ENCODE measurements at places on chromosomes 5 and 9.

GRCh38 chr5:119336262-119336661, 19.6 kb upstream of the TNFAIP8 start:
- DNase-seq, result no peak

- DNase-seq, result no peak
Measured at GRCh38 chr5:66989286-66989685, 207.3 kb downstream of the CD180 start.

- DNase-seq, result peak; percentile 66
Measured at GRCh38 chr5:41856644-41857491, 13.4 kb downstream of the OXCT1 start.

GRCh38 chr9:92988215-92988768, 41.0 kb downstream of the FGD3 start:
- DNase-seq, result no peak

DNA sequence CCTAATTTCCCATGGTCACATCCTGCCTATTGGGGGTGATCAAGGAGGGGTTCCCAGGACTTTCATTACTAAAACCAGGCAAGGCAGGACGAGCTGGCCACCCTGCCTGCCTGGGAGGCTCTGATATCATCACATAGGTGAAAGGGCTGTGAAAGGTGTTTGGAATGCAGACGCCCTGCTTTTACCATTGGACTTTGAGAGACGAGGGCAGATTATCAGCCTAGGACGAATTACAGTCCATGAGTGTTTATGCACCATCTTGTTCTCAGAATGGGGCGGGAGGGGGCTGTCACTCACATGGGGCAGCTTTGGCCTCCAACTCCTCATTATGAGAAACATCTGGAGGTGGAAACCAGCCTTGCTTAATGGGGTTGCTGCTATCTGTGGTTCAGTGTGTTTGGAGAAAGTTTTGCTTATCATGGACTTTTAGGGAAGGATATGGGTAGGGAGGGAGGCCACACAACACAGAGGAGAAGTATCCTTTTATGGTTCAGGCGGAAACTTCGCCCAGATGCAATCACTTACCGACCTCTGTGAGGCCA, 69.8 kb upstream of the UBTD2 start:
- DNase-seq, result no peak

DNA sequence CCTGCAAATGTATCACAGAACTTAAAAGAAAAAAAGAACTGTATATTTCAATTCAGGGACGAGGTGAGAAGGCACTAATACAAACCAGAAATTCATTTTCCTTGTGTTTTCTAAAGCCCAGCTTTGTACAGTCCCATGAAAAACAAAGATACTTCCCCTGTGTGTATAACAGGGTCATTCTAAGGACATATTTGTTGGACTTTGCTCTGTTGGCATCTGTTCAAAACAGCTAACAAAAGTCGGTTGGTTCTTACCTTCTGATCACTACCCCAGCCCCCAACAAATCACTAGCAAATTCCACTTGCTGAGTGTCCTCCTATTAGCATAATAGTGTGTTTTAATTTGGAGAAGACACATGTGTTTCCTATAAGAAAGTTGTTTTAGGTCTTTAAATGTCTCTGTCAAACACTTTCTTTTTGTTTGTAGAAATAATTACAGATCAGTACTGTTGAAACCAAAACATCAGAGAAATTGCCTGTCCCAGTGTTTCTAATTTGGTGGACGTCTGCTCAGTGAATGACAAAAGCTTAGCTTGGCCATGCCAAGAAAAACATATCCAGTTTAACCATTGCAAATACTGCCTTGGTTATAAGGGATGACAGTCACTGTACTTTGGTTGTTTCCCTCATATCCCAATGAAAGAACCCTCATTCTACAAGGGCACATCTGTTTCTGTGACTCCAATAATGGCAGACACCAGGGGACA, 480.5 kb downstream of the EBF1 start:
- no peak for DNase-seq

- no peak for DNase-seq
Measured at GRCh38 chr9:117535434-117535833, 120.6 kb upstream of the ASTN2 start.

DNA sequence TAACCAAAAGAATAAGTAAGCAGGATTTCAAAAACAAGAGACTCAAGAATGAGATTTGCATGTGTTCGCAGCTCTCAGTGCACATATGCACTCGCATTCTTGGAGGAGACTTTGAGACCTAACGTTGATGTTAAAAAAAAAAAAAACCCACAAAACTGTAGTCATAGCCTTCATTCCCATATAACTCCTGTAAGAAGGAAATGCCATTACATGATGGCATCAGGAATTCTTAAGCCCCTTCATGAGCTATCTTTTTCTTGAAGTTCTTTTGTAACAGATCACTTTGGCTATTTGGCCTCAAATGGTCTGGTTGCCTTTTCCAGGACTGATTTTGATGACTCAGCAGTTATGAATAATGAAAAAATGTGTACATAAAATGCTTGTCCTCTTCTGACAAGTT, 113.8 kb downstream of the ALDH1A1 start:
- no peak for DNase-seq

GRCh38 chr9:7613931-7614330, 185.6 kb downstream of the DMAC1 start:
- no peak for DNase-seq

- no peak for DNase-seq
Measured at GRCh38 chr9:110545705-110546104, 33.8 kb downstream of the SVEP1 start.

- no peak for DNase-seq
Measured at GRCh38 chr5:80067016-80067415, 31.9 kb downstream of the THBS4 start.

GRCh38 chr5:91164424-91164823, 218.7 kb downstream of the ARRDC3 start:
- no peak for DNase-seq

DNA sequence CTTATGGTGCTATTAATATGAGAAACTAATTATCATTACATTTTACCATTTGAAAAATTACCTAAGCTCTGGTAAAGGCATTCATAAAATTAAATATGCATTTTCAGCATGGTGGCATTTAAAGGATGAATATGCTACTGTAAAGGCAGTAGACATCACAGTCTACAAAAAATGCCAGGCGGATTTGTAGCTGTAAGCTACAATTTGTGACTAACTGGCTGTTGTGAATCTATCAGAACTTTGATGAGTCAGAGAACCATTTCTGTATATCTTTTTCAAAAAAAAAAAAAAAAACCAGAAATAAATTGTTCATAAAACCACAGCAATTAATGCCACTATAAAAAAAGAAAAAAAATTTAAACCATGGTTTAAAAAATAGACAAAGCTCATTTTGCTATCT, 186.3 kb downstream of the NFIB start:
- no peak for DNase-seq

DNA sequence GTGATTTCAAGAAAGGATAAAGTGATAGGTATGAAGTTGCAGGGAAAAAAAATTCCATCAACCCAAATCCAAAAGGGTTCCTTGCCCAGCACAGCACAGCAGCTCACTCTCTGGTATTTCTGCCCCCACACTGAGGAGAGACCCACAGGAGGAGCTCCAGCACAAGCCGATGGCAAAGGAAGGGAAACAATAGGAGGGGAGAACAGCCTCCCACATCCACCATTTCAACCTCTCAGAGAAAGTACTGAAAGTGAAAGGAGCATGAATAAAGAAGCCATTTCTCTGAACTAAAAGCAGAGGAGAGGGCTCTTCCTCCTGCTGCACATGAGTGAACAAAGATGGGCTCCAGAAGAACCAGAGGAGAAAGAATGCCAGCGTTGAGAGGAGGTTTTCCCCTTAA, 54.9 kb upstream of the ZSWIM6 start:
- no peak for DNase-seq

DNA sequence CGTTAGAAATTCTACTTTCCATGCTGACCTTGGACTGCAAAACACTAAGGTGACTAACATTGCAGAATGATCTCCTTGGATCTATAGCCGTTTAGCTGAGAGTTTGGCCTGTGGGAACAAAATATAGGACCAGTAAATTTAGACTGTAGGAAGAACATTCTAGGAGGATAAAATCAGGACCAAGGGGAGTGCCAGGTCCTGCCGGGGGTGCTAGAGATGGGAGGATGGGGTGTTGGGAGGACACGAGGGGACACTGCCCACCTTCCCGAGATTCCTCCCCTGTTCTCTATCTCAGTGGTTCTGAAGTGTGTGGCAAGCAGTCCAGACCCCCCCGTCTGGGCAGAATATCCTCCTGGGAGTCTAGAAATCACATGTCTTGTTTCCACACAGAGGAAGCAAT, 445.2 kb downstream of the ZSWIM6 start:
- DNase-seq, result no peak

DNA sequence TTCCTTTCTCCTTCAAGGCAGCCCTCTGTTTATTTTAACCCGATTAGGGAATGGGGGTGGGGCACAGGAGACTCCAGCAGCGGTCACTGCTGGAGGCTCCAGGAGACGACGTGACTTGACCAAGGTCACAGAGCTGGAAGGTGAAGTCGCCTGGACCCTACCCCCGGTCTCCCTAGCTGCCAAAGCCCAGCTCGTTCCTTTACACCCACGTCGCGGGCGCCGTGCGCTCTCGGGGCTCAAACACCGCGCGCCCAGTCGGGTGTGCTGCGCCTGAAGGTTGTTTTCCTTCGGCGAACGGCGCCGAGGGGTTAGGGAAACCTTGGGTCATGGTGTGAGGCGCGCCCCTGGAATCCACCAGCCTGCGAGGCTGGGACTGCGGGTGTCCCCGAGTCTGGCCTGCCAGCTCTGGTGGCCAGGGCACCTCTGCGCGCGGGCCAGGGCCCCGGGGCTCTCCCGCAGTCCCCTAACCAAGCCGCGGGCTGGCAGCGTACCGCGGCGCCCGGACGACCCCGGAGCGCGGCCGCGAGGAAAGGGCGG, 747 bp upstream of the UNC5A start:
- no peak for DNase-seq

DNA sequence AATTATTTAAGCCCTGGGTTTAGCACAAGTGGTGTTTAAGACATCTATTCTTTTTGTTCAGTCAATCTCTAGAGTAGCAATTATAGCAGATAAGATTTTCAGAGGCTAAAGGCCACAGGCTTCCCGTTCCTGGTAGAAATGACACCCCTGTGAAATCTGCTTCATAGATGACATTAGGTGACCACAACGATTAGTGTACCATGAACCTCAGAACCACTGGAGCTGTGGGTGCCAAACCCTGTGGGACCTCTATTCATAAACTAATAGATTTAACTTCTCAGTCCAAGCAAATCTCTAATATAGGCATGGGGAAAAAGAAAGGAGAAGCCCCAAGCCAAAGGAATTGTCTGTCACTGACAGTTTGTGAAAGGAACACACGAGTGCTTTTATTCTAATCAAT, 207.4 kb downstream of the ARRDC3 start:
- DNase-seq, result no peak

GRCh38 chr9:35342221-35342958, 147.5 kb upstream of the RUSC2 start:
- DNase-seq, result no peak

- no peak for DNase-seq
Measured at GRCh38 chr5:118863345-118863744, 125.0 kb downstream of the DTWD2 start.

DNA sequence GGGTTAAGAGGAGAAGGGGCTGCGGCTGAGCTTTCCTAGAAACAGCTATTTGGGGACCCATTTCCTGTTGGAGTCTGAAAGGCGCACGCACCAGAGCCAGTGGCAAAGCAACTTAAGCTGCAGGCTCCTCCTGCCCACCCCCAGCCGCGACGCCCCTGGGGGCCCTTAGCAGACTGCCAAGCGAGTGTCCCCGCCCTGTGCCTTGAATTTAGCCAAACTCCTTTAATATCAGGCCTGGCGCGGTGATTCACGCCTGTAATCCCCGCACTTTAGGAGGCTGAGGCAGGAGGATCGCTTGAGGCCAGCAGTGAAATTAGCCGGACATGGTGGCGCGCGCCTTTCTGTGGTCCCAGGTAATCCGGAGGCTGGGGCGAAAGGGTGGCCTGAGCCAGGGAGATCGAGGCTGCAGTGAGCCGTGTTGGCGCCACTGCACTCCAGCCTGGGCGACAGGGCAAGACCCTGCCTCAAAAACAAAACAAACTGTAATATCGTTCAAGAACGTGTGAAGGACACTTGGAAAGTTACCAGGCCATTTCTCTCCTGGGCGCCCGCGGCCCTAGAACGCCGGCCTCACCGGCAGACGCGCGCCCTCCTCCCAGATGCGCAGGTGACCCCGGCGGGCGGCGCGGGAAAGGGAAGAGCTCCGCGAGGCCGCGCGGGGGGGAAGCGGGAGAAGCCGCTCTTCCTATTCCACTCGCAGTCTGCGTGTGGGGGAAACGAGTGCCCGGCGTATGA, 1.0 kb upstream of the F2R start:
- no peak for DNase-seq

- no peak for DNase-seq
Measured at GRCh38 chr5:61737964-61738340, 405.9 kb downstream of the ZSWIM6 start.

GRCh38 chr5:82820961-82821845, 256.0 kb downstream of the TMEM167A start:
- DNase-seq, result no peak

DNA sequence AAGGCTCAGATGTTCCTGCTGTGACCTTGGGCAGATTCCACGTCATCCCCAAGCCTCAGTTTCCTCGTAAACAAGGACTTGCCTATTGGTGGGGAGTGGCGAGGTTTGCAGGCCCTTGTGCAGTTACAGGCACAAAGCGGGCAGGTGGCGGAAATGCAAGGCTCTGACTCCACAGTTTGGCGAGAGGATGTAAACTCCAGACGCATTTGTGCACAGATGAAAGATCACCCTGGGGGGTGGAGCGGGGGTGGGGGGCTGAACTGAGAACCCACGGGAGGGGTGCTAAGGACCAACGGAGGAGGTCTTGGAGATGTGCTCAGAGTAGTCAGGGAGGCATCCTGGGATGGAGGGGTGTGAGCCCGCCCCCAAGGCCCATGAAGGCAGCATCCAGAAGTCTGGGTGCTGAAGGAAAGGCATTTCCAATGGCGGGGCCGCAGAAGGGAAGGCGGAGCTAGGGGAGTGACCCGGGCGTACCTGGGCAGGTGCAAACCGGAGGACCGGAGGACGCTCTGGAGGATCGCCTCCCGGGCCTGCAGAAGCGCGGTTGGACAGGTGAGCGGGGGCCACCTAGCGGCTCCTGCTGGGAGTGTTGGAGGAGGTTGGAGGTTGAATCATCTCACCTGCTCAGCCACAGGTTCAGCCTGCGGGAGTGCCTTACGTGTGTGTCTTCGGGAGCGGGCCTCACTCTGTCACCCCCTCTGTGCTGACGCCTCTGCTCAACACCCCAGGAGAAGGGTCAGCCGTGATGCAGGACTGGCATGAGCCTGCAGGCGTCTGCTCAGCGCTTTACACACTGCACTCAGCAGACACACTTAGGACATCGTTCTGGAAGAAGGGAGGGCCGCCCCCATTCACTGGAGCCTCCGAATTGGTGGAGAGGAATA, 1.9 kb upstream of the FIBCD1 start:
- peak; percentile 61 for DNase-seq

Data from NCI-H2029 treated with DMSO at 0.1 percent for 48 hours (cell line).